ENCODE measurements at places on chromosomes 1 and 21.

GRCh38 chr1:118558933-118559332 is 373.9 kb upstream of the SPAG17 start:
- no peak for DNase-seq

GRCh38 chr1:203126151-203126865 is 1.2 kb upstream of the ADORA1 start:
- no peak for DNase-seq

- DNase-seq = no peak
Measured at GRCh38 chr1:80827666-80828065, 973.1 kb upstream of the ADGRL2 start.

DNA sequence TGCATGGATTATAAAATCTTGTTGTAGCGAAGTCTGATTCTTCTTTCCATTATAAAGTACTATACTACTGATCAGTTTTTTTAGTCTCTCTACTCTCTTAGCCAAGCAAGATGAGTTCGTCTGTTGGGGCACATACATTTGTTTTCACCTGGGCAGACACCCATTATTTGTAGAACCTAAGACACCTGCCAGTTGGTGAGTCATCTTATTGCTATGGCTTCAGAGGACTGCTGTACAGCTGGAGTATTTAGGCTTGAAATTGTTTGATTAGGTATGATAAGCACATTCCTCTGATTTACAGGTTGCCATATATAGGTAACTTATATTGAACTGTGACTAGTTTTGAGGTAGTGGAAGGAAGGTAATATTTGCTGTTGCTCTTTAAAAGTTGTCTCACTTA is 17.2 kb downstream of the RBM15 start:
- no peak for DNase-seq

DNA sequence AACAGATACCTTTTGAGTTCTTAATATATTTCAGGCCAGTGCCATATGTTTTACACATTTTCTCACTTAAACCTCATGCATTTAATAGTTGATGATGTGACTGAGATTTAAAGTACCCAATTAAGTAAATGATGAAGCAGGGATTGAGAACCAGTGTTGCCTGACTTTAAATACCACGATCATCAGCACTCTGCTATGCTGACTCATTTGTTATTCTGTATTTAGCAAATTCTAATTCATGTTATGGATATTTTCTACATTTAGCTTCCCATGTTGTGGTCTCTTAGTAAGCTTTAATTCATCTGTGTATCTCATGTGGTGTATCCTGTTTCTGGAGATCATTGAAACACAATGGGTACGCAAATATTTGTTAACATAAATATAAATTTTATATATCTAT is 363.0 kb downstream of the PTBP2 start:
- no peak for DNase-seq

DNA sequence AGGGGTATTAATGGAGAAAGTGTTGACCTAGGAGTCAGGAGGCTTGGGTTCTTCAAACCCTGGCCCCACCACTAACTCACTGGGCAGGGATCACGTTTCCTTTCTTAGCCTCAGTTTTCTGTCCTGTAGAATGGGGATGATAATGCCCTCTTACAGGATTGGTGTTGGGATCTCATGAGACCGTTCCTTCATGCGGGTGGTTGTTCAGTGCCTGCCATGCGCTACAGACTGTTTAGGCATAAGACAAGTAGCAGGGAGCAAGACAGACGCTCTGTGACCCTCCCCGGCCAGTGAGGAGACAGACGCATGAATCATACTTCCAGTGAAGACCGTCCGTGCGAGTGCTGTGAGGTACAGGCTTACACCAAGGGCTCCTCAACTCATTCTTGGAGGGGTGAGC is 81.7 kb downstream of the MAN1C1 start:
- no peak for DNase-seq

DNA sequence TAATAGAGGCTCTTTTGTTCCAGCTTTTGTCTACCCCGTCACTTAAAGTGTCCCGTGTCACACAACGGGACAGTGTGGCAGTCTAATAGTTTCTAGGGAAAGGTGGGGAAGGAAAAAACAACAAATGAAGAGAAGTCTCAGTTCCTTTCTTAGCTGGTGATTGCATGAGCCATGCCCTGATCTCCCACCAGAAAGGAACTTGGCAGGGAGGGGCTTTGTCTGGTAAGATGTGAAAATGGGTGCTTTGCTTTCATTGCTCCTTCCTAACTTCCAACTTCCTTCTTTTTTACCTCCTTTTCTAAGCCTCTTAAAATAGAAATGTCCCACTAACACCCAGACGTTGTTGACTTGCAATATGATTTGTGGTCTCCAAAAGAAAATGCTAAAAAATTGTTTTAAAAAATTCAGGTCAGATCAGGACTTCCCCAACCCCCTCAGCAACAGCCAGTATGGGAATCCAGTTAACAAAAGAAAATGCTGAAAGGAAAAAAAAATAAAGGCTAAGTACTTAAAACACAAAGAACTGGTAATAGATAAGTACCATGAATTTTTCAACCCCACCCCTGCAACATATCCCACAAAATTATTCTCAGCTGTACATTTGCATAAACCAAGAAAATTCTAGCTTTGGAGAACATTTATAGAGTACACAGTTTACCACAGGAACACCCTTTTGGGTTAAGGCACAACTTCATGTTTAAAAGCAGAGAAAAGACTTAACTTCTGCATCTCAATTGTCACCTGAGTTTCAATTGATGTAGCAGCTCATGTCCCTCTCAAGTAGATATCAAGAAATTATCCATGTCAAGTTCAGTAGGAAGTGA is 106.2 kb downstream of the NIBAN1 start:
- no peak for DNase-seq

- no peak for DNase-seq
Measured at GRCh38 chr1:168372307-168372706, 91.6 kb downstream of the TBX19 start.

DNA sequence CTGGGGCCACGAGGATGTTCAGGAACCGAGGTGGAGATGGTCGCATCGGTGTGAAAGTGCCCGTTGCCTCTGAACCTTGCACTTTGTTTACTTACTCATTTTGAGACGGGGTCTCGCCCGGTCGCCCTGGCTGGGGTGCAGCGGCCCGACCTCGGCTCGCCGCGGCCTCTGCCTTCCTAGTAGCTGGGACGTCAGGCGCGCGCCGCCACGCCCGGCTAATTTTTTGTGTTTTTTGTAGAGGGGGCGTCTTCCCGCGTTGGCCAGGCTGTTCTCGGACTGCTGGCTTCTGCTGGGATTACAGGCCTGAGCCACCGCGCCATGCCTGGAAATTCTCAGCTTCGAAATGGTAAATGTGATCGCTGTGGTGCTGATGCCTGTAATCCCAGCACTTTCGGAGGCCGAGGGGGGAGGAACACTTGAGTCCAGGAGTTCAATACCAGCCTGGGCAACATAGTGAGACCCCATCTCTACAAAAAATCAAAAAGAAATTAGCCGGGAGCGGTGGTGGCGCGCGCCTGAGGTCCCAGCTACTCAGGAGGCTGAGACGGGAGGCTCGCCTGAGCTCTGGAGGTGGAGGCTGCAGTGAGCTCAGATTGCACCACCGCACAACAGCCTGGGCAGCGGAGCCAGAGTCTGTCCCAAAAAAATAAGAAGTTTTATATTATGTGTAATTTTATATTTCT is 684 bp upstream of the MRPL20 start:
- DNase-seq = peak; percentile 26

GRCh38 chr1:229430761-229431283 is 3.1 kb downstream of the ACTA1 start:
- DNase-seq = peak; percentile 29

DNA sequence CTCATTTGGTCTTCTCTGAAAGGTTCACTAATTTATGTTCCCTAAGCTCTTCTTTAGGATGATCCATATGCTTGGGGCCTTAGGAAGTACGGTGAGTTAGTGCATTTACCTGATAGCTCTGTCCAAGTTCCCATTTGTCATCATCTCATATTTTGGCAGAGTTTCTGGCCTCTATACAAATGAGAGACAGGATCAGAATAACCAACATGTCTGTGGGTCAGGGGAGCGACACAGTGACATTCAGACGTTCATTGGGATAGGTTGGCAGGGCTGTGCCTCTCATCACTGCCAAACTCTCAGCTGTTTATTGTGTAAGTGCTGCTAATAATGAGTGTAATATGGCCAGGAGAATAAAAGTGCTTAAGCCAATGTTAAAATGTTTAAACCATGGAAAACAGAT is 561.1 kb upstream of the ZRANB2 start:
- DNase-seq = no peak

GRCh38 chr1:167708940-167709389 is 12.8 kb upstream of the MPZL1 start:
- no peak for DNase-seq

Measured in stimulated activated naive CD4-positive, alpha-beta T cell treated with Interleukin-2 at 50 U/mL for 16 hours (primary cell).